Muscle of arm (tissue), 14 donors: ENCODE measurements at places on chromosomes 13 and 19. TPM values are rescaled to one million over a fixed set of nuclear protein-coding genes. Genes with fewer than 3 reads are reported as not detected.

The C19orf67 gene
- not detected for polyA plus RNA-seq

DNA sequence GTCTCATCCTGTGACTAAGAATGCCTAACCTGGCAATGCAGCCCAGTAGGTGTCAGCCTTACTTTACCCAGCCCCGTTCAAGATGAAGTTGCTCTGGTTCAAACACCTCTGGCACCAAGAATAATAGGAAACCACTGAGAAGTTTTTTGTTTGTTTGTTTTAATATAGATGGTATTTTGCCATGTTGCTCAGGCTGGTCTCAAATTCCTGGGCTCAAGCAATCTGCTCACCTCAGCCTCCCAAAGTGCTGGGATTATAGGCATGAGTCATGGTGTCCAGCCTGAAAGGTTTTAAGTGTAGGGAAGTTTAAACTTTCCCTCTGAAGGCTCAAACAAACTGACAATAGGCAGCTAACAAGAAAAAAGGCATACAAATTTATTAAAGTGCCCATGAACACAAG is 51.2 kb upstream of the ABCC4 start:
- no peak for DNase-seq

DNA sequence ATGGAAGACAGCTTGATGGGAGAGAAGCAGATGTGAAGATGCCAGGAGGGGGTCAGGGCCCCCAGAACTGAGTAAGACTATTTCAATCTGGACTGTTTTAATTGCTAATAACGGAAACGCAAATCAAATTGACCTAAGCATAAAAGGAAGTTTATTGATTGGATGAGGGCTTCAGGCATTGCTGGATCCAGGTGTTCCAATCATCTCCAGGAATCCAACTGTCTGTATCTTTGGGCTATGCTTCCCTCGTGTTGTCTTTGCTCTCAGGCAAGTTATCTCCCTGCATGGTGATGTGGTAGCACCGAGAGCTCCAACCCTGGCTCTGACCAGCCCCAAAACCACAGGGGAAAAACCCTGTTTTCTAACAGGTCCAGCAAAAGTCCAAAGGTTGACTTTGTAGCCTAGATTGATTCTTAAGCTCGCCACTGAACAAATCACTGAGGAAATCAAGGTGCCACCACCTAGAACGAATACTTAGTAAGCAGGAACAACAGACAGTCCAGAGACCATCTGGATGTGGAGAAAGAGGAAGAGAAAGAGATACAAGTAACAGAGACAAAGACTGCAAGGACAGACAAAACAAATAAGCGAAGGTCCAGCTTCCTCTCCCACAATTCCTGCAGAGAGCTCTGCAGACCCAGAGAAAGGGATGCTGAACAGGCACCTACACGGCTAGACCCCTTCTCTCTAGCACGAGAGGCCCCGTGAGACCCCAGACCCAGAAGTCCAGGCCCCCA is 1.2 kb upstream of the C19orf81 start:
- DNase-seq = no peak

- peak; percentile 93 for DNase-seq
These were observed at the start of gene CLASRP for GRCh38 chr19:45038931-45039893. CLASRP (plus strand) TSS chr19:45039045; CDS start chr19:45040213, 1,168 bp downstream.

DNA sequence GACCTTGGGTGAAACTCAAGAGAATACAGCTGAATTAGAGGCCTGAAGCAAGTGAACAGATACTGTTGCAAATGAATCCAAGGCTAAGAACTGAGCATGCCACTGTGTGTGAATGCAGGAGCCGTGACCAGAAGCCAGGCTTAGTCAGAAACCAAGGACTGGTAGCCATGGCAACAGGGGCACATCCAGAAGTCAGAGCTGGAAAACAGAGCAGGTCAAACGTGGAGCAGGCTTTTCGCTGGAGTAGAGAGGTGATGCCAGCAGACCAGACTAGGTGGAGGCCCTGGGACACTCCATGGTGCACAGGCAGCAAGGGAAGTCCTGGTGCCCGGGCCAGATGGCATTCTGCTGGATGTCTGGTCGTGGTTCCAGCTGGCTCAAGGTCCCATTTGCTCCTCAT is 564.1 kb downstream of the PCDH9 start:
- no peak for DNase-seq

- no peak for DNase-seq
These were observed 31.5 kb downstream of the ACTN4 start for GRCh38 chr19:38678891-38679494.

DNA sequence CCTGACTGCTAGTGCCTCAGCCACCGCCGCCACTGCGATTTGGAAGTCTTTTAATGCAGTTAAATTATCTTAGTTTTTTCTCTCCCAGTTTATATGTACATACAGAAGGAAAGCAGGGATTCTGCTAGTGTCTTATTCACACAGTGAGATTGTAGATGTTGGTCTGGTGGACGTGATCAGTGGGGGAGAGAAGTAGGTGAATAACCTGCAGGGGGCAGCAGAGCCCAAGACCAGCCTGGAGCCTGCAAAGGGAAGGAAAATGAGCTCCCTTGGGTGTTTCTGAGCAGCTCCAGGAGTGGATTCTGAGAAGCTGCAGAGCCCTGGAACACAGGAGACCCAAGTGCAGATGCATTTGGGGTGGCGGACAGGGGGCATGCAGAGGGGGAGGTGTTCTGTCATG is 26.3 kb downstream of the ZNF844 start:
- peak; percentile 74 for DNase-seq
